BE2C (cell line): ENCODE measurements at places on chromosomes 6 and 20.

DNA sequence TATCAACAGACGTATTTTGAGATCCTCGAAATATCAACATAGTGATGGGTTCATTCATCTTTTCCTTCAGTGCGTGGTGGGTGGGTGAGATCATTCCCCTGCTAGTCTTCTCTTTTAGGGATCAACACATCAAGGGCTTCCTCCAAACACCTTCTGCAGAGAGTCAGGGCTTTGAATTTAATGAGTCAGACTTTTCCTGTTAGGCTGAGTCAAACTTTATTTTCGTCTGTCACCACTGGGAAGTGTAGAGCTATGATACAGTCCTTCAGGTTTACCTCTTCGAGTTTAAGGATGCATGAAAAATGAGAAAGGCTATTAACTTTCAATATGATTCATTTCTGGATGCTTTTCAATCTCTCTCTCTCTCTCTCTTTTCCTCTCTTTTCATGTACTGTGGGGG lies 189.1 kb downstream of the BMP2 start:
- DNase-seq: no peak

- DNase-seq: no peak
Measured at GRCh38 chr6:122740936-122741335, 38.6 kb upstream of the FABP7 start.

- peak; percentile 19 for DNase-seq
Measured at GRCh38 chr6:169738204-169738975, 13.0 kb downstream of the DYNLT2 start.

GRCh38 chr6:131688286-131688685 lies 12.9 kb downstream of the OR2A4 start:
- DNase-seq: no peak

GRCh38 chr20:42836339-42836738 lies 353.4 kb downstream of the PTPRT start:
- no peak for DNase-seq

- no peak for DNase-seq
Measured at GRCh38 chr6:5718231-5718947, 288.3 kb downstream of the NRN1 start.

DNA sequence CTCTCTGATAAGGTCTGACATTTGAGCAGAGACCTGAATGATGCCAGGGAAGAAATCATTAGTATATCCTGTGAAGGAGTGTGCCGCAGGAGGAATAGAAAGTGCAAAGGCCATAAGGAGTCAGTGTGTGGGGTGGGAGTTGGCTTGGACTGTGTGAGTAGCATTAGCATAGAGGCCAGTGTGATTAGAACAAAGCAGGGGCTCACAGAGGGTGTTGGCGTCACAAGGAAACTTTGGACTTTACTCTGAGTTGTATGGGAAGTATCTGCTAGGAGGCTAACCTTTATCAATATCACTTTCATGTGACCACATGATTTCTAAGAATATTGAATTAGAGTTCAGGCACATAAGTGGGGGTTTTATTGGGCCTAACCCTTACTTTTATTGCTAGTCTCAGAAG lies 12.1 kb downstream of the TMEM200A start:
- DNase-seq: no peak

DNA sequence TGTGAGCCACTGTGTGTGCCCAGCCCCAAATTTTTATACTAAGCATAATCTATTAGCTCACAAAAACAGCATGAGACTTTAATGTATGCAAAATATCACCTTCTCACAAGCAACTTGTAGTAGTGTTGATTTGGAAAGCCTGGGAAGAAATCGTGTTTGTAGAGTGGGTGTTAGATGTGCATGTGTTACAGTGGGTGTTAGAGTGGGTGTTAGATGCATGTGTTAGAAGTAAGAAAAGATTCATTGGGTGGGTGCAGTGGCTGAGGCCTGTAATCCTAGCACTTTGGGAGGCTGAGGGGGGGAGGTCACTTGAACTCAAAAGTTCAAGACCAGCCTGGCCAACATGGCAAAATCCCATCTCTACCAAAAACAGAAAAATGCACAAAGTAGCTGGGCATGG lies 6.3 kb upstream of the SCAF8 start:
- DNase-seq: no peak
